ENCODE measurements at places on chromosomes 11 and 22. TPM values are rescaled to one million over a fixed set of nuclear protein-coding genes. Genes with fewer than 3 reads are reported as not detected.

CADM1 gene
- 57.7 TPM for total RNA-seq

GLB1L3 gene
- not detected for total RNA-seq

CDCA5 gene
- 61.9 TPM for total RNA-seq

BLID gene
- total RNA-seq = 3.6 TPM

IFTAP gene
- 25.8 TPM for total RNA-seq

Data from A375 (cell line).